ENCODE measurements at places on chromosomes 5 and 9.

DNA sequence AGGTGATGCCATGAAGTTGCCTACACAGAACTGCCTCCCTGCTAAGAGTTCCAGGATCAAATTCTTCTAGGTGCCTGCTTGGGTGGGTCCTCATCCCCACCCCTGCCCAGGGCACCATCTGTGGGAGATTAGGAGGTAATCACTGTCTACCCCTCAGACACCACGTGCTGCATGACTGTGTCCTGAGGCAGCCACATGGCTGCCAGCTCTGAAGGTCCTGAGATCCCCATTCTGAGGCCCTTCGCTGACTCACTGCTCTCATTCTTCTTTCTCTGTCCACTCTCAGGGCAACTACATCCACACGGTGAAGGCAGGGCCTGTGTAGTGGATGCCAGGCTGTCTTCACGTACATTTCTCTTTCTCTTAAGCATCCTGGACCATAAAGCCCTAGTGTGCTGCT lies 222.9 kb upstream of the ANKRD55 start:
- no peak for DNase-seq

DNA sequence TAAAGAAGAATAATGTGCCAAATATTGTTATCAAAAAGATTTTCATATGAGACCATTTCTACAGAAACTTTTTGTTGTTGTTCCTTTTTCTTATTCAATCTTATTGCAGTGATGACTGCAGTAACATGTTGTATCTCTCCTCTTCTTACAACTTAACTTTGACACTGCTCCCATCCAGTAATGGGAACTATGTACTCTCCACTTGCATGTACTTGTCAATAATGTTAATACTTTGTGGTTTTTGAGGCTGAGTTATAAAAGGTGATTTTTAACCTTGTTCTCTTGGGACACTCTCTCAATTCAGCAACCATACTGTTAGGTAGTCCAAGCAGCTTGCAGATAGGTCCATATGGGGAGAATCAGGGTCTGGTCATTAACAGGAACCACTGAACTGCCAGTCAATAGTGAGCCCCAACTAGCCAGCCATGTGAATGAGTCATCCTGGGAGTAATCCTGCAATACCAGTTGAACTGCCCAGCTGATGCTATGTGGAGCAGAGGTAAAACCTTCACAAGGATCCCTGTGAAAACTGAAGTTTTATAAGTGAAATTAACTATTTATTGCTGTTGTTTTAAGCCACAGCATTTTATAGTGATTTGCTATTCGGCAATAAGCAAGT lies 199.6 kb upstream of the DAB2 start:
- peak; percentile 31 for DNase-seq

GRCh38 chr9:117672369-117672768 lies 31.8 kb upstream of the TLR4 start:
- DNase-seq, result no peak

DNA sequence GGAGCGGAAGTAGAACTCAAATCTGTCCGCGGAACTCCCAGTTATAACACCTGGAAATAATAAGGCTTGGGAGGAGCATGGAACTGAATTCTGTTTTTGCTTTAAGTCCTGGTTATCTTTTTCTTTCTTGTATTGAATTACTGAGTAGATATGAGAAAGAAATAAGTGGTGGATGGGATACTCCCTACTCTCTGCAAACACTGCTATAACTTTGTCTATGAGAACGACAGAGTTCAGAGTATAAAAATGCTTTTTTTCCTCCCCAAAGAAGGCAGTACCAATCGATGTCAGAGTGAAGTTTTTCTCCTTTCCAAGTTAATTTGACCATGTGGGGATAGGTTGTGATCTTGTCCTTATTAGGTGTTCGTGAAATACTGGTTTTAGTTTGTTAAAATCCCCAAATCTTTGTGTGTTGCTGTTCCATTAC lies 1.2 kb downstream of the RIC1 start:
- peak; percentile 59 for DNase-seq

- no peak for DNase-seq
These were observed 686.5 kb upstream of the ACO1 start for GRCh38 chr9:31697956-31698355.

- peak; percentile 29 for DNase-seq
These were observed 50.9 kb upstream of the CEMIP2 start for GRCh38 chr9:71819115-71819739.

GRCh38 chr5:150774145-150774544 lies 4.4 kb upstream of the SMIM3 start:
- DNase-seq, result no peak

DNA sequence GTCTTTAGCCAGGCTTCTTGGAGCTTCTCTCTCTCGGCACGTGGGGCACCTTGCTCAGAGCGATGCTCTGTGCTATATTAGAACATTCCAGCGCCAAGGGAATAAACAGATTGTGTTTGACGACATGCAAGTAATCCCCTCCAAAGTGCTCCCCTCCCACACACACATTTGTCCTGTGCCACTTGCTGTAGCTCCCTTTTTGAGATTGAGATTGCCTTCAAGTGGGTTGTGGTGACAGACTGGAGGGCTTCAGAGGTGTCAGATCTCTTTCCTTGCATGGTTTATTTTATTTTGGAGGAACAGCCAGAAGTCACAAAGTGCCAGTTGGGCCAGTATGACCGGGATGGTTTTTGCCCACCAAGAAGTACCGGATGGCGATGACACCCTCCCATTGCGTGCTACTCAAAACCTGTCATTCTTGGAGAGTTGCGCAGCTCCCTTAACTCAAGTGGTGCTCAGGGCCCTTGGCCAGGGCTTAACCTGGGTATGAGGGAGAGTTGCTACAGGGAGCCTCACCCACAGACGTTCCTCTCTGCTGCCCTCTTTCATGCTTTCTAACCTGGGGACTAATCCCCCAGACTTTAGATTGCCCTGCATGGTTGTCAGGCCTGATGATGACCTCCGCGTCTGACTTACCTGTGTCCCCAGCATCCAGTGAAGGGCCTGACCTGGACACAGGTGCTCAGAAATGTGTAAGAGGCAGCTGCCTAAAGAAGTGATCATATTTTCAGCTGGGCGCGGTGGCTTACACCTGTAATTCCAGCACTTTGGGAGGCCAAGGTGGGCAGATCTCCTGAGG lies 18.8 kb upstream of the RPL26L1 start:
- no peak for DNase-seq

GRCh38 chr9:126036881-126037291 lies 289.7 kb downstream of the PBX3 start:
- peak; percentile 38 for DNase-seq

DNA sequence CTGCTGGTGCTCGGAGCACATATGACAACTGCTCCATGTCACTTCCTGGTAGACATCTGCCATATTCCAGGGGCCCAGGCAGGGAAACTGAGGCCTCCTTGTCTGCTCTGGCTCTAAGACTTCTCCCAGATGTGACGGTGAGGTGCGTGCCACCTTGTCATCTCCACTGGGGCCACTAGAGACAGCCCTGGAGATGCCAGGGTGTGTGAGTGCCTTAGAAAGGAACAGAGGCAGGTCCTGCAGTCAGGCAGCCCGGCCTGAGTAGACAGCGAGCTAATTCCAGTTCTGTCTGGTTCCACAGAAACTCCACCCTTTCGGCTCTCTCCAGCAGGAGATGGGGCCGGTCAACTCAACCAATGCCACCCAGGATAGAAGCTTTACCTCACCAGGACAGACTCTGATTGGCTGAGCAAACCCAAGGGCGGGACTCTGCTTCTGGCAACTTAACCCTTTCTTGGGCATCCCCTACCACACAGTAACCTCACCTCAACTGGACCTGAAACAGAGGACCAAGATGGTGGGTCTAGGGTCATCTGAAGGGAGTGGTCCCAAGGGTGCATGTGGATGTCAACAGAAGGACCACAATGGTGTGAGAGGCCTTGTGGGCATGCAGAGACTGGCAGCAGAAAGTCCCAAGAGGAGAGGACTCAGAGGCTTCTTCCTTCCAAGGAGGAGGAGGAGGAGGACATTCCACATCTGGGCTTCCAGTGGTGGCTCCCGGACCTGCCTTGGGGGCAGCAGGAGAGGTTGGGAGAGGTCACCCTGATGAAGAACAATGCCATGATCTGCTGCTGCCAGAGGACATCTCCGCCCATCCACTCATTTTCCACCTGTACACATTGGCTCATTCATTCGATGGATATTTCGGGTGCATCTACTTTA lies 77.7 kb downstream of the RGS3 start:
- peak; percentile 71 for DNase-seq

GRCh38 chr5:167639766-167640165 lies 651.7 kb upstream of the WWC1 start:
- DNase-seq, result no peak

GRCh38 chr9:32427111-32427873 lies 42.8 kb downstream of the ACO1 start:
- DNase-seq, result no peak

DNA sequence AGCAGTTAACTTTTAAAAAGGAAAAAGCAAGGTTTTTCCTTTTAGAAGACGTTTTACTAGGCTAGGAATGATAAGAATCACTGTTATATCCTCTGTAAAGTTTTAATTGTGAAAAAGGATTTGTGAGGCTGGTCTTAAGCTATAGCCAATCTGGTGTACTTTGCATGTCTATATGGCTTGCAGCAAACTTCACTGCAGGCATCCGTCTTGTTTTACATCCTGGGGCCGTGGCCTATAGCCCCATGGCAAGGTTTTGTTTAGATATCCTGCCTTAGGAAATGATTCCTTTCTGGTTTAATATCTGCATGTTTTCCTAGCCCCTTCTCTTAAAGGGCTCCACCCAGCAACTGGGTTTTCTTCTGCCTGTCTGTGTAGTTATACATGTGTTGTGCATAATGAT lies 272.8 kb downstream of the ICE1 start:
- DNase-seq, result no peak

DNA sequence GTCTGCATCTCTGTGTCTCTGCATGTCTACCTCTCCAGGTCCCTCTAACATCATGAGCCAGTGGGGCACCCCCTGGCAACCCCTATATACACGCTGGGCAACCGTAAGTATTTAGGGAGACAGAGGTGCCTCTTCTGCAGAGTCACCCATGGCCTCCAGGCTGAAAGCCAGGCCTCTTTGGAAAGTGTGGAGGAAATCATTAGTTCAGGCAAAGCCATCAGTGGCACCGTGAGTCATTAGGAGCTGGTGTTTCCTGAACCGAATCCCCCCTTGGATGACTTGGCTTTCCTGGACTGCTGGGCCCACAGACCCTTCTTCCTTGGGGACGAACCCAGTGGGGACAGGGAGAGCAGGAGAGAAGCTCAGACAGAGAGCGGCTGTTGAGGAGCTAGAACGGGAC lies 174.8 kb downstream of the OLFM1 start:
- no peak for DNase-seq

- DNase-seq, result no peak
These were observed 33.4 kb upstream of the SPATA31E1 start for GRCh38 chr9:87849144-87849758.

GRCh38 chr5:169694091-169694625 lies 57.1 kb downstream of the DOCK2 start:
- DNase-seq, result no peak

- DNase-seq, result no peak
These were observed 228.3 kb downstream of the PDE4D start for GRCh38 chr5:59665086-59665831.

DNA sequence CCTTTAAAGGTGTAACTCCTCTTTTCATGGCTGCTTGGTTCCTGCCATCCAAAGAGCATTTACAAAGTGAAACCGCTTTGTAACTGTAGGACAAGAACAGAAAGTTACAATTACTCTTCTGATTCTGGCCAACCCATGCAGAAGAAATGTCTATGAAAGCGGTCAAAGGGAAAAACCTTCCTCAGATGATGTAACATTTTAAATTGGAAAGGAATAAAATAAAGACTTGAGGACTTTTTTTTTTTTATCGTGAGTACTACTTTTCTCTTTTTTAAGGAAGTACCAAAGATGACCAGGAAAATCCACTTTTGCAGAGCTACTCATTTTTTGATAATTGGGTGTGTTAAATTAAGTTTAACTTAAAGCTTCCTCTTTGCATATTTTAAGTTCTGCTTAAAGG lies 13.0 kb upstream of the C9orf72 start:
- DNase-seq, result no peak

DNA sequence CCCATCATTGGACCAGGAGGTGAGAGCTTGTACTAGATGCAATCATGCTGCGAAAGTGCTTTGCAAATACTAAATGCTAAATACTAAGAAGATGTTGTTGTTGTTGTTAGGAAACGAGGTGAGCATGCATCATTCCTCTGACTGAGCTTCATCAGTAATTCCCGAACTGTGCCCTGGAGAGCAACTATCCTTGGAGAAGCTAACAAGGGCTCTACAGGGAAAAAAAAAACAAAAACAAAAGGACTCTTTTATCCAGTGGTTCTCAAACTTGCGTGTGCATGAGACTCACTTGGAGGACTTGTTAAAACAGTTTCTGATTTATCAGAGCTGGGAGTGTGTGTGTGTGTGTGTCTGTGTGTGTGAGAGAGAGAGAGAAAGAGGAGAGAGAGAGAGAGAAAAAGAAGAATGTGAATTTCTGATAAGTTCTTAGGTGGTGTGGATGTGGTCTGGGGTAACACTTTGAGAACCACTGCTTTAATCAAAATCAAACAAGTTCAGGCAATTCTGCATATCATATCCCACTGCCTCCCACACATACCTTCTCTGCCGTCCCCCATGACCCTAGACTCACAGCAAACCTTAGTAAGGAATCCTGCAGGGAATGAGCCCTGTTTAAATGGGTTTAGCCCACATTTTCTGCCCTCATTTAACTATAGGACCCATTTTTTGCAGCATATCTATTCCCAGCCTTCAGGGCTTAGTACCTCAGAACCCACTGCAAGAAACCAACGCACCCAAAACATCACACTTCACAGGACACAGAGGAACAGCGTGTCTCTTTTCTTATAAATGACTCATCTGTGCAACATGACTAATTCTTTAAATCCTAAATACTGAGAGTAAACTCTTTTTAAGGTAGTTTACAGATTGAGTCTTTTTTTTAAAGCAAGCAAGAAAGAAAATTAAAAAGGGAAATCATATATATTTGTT lies 48.9 kb downstream of the PDE6A start:
- no peak for DNase-seq

DNA sequence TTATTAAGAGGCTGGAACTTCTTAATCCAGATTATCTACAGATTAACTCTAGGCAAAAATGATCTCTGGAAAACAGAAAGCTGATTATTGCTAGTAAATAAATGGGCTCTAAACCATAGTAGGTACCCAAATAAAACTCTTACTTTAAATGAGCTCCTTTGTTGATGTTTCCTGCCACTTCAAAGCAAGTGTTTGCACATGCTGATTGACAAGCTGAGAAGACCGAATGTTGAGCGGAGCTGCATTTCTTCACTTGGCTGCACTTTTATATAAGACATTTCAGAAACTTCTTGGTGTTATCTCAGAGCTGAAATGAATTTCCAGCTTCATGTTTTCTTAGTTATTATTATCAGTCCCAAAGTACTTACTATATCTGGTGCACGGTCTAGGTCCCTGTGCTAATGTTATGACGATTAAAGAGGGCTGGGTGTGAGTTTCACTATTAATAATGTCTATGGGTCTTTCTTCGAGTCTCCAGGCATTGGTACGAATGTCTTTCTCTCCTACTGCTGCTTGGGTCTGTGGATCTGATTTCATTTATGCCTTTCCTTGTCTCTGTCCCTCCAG lies 58.6 kb upstream of the CTXN3 start:
- DNase-seq, result no peak

GRCh38 chr5:126450346-126450745 lies 27.1 kb downstream of the GRAMD2B start:
- DNase-seq, result no peak
